ENCODE measurements at places on chromosomes 11 and 22.

DNA sequence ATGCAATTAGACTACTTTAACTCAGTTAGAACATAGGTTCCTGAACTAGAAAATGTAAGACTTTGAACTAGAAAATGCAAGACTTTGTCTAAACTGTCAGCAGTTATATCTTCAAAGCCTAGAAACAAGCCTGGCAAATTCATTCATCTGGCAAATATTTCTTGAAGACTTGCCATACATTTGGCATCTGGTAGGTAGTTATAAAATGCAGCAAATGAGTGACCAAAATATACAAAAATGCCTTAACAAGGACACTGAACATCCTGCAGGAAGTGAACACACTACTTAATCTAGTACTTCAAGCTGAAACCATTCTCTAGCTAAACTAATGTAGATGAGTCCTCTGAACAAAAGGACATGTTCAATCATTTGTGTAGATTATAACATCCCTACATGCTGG is 84.7 kb upstream of the SCUBE2 start:
- DNase-seq = no peak

DNA sequence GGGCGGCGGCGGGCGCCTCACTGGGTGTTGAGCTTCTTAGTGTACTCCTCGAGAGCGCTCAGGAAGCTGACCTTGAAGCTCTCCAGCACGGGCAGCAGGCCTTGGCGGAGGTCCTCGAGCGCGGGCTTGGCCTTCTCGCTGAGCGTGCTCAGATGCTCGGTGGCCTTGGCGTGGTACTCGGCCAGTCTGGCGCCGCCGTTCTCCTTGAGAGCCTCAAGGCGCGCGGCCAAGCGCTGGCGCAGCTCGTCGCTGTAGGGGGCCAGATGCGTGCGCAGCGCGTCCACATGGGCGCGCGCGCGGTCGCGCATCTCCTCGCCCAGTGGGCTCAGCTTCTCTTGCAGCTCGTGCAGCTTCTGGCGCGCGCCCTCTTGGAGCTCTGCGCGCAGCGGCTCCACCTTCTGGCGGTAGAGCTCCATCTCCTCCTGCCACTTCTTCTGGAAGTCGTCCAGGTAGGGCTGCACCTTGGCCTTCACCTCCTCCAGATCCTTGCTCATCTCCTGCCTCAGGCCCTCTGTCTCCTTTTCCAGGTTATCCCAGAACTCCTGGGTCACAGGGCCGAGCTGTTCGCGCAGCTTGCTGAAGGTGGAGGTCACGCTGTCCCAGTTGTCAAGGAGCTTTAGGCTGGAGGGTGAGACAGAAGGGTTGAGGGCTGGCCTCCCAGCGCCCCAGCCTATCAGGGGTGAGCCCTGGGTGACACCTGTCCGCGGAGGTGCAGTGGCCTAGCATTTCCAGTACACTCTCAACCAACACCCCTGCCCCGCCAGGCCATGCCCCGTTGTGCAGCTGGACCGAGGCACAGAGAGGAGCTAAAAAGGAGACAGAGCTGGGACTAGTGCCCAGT is 1.4 kb downstream of the APOA1 start:
- peak; percentile 92 for DNase-seq

GRCh38 chr11:20529757-20530156 is 69.7 kb upstream of the SLC6A5 start:
- no peak for DNase-seq

- DNase-seq = no peak
These were observed 6.4 kb downstream of the UNC93B1 start for GRCh38 chr11:67997475-67997921.

- DNase-seq = no peak
These were observed 3.4 kb downstream of the PAK1 start for GRCh38 chr11:77470504-77470903.

- DNase-seq = no peak
These were observed 4.9 kb downstream of the OR52K2 start for GRCh38 chr11:4454021-4454420.

DNA sequence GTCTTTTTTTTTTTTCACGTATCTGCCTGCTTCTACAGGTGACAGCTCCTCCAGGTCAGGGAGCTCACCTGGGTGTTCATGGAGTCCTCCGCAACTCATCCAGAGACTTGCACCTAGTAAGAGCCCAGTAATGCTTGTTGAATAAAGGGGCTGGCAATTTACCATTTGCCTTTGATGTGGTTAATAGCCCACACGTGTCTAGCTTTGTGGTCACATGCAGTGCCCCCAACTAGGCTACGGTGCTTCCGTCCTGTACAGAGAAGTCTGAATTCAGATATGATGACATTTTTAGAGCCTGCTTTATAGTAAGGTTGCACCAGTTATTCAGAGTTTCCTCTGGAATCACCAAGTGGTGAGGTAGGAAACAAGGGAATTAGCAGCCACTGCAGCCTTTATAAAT is 199.4 kb upstream of the MTMR2 start:
- no peak for DNase-seq

DNA sequence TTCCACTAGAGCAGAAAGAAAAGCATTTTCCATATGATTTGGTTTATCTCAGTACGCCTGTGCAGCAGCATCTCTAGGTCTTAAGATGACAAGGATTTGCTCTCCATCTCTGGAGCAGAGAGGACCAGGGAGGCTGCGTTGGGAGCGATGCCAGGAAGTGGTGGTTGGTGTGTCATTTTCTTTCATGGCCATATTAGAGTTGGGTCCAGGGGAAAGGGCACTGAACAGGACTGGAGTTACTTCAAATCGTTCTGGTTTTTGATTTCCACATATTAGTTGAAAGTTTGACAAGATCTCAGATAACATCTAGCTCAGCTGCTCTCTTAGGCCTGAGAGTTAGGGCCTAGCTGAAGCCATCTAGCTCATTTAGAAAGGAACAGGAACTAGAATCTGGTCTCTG is 157.7 kb downstream of the ADAMTS15 start:
- no peak for DNase-seq

DNA sequence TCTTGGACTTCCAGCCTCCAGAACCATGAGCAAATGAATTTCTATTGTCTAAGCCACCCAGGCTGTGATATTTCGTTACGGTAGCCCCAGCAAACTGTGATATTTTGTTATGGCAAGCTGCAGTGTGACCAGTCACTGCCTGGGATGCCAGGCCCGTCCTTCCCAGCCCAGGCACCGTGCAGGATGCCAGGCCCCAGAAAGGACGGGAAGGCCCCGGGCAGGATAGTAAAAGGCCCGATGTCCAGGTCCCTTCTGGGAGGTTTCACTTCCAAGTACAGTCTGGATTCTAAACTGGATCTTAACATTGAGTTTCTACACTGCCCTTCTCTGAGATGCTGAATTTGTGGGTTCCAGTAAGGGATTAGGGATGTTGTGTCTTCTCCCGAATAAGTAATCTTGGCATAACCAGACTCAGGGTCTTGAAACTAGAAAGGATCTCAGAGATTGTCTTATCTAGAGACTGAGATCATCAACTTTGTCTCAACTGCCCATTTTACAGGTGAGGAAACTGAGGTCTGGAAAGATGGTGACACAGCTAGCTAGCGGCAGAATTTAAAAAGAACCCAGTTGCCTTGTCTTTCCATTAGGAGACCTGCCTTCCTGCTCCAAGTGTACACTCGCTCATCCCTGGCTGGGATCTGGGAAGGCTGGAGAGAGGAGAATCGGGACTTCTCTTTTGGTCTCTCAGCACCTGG is 19.9 kb downstream of the RPUSD4 start:
- no peak for DNase-seq

DNA sequence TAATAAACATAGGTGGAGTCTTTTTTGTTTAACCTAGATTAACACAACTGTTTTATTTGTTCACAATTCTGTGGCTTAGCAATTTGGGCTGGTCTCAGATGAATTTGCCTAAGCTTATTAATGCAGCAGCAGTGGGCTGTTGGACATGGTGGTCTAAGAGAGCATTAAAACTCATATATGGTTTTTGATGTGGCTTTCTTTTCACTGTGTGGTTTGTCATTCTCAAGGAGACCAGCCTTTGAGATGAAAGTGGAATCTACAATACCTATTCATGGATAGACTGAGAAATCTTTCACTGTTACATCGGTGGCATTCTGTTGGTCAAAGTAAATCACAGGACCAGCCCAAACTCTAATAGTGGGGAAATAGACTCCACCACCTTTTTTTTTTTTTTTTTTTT is 39.6 kb downstream of the CUL5 start:
- no peak for DNase-seq

DNA sequence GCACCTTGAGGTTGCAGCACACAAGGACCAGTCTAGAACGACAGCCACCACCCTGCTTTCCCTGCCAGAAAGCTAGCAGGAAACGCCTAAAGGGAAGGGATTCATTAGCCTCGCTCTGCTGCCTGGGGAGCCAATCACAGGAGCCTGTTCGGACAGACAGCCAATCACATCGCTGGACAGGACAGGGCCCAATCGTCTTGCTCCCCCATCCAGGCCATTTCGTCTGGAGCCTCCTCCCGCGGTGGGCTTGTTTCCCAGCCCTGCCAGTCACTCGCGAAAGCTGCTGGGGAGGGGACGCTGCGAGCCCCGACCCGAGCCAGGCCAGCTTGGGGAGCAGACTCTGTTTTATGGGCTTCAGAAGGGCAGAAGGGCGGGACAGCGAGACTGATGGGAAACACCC is 79.8 kb upstream of the NCAM1 start:
- DNase-seq = peak; percentile 53

- DNase-seq = no peak
These were observed 157.6 kb downstream of the LDLRAD3 start for GRCh38 chr11:36101466-36101865.

DNA sequence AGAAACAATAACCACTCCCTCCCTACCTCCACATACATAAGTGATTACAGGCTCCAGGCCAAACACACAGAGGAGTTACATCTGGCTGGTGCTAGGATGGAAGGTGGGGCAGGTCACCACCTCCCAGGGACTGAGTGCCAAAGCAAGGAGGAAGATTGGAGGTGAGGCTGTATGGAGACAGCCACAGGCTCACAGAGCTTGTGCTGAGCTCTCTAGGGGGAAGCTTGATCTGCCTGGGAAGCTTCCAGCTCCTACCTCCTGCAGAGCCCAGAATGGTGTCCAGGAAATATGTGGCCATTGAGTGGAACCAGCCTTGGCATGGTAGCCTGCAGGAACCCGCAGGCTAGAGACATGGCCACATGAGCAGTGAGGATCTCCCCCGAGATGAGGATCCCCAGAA is 3.6 kb upstream of the MED15 start:
- DNase-seq = no peak

DNA sequence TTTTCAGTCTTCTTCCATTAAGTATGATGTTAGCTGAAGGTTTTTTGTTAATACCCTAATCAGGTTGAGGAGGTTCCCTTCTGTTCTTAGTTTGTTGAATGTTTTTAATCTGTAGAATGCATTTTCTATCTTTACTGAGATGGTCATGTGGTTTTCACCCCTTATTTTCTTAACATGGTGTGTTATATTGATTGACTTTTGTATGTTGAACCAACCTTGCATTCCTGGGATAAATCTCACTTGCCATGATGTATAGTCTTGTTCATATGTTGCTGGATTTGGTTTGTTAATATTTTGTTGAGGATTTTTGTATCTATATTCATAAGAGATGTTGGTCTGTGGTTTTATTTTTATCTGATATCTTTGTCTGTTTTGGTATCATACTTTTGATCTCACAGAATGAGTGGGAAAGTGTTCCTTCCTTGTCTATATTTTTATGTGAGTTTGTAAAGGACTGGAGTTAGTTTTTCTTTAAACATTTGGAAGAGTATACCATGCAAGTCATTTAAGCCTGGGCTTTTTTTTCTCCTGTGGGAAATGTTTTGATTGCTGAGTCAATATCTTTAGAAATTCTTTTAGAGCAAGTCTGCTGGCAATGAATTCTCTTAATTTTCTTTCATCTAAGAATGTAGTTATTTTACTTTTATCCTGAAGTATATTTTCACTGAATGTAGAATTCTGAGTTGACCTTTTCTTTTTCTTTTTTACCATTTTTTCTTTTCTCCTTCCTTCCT is 5.5 kb upstream of the P4HA3 start:
- no peak for DNase-seq

GRCh38 chr11:59173080-59173963 is 1.4 kb downstream of the DTX4 start:
- DNase-seq = no peak

DNA sequence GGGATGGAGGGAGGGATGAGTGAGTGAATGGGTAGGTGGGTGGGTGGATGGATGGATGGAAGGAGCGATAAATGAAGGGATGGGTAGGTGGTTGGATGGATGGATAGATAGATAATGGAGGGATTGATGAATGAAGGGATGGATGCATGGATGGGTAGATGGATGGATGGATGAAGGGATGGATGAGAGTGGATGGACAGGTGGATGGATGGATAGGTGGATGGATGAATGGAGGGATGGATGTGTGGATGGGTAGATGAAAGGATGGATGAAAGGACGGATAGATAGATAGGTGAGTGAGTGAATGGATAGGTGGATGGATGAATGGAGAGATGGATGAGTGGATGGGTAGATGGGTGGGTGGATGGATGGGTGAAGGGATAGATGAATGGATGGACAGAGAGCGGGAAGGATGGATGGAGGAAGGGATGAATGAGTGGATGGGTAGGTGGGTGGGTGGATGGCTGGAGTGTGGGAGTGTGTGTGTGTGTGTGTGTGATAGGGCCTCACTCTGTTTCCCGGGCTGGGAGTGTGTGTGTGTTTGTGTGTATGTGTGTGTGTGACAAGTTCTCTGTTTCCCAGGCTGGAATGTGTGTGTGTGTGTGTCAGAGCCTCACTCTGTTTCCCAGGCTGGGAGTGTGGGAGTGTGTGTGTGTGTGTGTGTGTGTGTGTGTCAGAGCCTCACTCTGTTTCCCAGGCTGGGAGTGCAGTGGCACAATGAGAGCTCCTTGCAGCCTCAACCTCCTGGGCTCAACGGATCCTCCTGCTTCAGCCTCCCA is 2.1 kb upstream of the PRR33 start:
- DNase-seq = no peak

DNA sequence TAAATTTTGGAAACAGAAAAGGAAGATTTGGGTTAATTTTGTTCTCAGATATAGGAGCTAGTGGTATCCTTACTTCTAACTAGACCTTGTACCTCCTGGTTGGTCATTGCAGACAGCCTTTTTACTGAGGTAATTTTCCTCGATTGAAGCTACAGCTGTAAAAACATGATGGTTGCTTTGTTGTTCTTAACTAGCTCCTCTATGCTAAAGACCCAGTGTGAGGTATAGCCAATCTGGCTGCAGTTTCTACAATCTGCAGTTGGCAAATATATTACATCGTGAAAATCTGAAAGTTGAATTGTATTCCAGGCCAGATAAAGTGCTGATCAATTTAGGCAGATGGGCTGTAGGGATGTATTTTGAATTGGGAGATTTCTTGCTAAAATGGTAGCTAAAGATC is 116.5 kb downstream of the AASDHPPT start:
- no peak for DNase-seq

- DNase-seq = no peak
These were observed 8.5 kb downstream of the HMBS start for GRCh38 chr11:119092880-119093842.

- DNase-seq = peak; percentile 37
These were observed 1564.8 kb upstream of the TENM4 start for GRCh38 chr11:81005595-81005994.
